Kidney glomerular epithelial cell (primary cell): ENCODE measurements at places on chromosomes 2 and 18.

GRCh38 chr2:205860885-205861284 is 178.6 kb downstream of the NRP2 start:
- no peak for DNase-seq

DNA sequence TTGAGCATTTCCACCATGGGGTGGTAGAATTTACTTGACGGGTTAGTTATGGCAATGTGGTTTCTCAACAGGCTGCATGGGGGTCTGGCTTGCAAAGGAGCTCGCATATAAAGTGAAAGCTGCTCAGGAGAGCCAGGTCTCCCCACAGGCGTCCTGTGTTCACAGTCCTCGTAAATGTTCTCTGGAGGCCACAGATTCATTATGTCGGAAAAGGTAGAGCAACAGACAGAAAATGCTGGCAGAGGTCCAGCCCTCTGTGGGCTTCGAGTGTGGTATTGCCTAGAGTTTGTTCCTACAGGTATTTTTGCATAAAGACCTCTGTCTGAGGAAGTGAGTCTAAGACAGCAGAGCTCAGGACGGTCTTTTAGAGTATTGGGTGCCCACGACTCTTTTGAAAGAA is 96.4 kb downstream of the CDCA7 start:
- DNase-seq: no peak

- peak; percentile 68 for DNase-seq
Observed at GRCh38 chr18:70931942-70932814, 643.3 kb downstream of the SOCS6 start.

- no peak for DNase-seq
Observed at GRCh38 chr2:68386365-68386764, 21.3 kb downstream of the PLEK start.

DNA sequence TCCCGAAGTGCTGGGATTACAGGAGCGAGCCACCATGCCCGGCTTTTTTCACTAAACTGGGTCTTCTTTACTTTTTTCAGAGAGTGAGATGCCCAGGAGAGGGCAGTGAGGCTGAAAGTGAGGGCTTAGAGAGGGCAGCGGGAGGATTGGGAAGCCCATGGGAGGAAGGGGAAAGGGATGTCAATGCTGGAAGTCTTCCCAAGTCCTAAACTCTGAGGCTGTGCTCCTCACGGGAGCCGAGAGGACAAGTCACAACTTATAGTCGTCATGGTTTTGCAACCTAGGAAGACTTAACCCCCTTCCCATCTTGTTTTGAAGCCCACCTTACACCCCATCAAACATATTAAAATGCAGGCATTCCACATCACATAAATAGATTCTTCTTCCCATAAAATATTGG is 15.1 kb upstream of the MEP1B start:
- DNase-seq: no peak

- peak; percentile 25 for DNase-seq
Observed at GRCh38 chr18:34358923-34359322, 134.2 kb upstream of the NOL4 start.

DNA sequence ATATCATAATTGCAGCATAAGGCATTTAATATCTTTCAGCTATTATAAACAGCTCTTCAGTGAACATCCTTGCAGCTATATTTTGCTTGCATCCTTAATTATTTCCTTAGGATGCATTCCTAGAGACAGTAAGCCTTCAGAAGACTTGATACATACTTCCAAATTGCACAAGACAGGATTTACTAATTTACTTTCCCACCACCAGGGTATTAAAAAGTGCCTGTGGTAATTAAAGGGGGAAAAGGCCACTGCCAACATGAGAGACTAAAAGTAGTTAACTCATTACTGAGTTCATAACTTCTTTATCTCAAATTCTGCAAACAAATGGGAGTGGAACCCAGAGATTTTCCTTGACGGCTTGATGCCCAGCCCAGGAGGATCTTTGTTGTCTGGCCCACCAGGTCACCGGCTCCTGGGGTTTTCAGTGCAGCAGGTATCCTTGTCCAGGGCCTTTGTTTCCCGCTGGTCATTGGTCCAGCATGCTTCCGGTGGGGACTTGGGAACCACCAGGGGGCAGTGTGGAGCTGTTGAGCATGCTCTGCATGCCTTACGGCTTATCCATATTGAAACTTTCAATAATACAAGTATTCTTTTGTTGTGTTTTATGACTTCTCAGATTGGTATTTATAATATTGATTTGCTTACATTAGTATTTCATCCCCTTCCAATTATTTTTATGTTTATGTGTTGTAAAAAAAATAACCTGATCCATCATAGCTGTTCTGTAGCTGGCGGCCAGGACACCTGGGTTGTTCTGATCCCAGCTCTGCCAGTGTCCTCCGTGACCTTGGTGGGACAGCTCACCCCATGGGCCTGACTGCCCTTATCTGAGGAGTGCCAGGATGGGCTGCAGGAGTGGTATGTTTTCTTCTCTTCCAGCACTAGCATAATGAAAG is 61.4 kb downstream of the TGOLN2 start:
- DNase-seq: no peak

DNA sequence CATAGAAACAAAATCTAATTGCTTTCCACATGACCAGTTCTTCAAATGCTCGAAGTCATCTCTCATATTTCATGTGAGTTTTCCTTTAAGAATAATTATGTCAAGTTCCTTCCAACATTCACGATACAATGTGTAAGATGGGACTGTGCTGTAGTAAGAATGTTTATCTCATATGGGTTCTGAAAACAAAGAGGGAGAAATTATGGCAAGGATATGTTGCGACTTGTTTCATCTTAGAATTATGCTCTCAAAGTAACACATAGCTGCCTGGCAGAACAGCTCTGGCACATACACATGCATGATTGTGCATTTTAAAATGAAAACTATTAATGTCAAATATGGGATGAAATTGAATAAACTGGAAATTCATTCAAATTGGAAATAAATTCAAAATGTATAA is 314.8 kb upstream of the ACVR2A start:
- no peak for DNase-seq

DNA sequence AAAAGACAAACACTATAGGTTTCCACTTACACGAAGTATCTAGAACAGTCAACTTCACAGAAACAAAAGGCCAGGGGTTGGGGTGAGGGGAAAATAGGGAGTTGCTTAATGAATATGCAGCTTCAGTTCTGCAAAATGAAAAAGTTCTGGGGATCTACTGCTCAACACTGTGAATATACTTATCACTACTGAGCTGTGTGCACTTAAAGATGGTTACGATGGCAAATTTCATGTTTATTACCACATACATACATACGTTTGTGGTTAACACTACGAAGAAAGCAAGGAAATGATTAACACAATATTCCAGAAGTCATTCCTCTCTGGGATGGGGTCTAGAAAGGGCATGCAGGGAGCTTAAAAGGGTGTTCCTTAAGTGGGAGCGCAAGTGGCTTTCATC is 19.3 kb downstream of the MBOAT2 start:
- DNase-seq: no peak

GRCh38 chr2:7961550-7961949 is 720.3 kb upstream of the ID2 start:
- no peak for DNase-seq

DNA sequence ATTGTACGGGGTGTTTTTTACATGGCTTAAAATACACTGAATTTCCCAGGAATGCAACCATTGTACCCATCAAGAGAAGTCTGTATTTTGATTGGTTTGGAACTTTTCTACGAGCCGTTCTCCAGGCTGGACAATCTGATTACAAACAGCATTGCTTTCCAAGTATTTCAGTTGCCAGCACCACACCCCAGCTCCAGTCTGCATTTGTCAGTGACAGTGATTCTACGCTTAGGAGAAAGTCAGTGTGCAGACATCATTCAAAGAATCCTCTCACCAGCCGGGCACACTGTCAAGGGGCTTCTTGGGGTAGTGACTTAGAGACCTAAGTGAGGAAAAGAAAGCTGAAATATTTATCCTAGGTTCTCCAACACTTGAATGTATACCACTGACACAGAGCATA is 194.1 kb downstream of the ANAPC1 start:
- no peak for DNase-seq

DNA sequence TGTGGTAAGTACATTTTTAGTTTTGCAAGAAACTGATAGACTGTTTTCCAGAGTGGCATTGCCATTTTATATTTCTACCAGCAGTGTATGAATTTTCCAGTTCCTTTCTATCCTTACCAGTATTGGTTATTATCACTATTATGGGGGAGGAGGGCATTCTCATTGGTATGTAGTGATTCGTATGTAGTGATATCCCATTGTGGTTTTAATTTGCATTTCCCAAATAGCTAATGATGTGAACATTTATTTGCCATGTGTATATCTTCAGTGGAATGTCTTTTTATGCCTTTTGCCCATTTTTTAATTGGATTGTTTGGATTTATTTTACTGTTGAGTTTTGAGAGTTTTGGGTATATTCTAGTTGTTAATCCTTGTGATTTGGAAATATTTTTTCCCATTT is 16.9 kb downstream of the EIF5B start:
- DNase-seq: peak; percentile 20

DNA sequence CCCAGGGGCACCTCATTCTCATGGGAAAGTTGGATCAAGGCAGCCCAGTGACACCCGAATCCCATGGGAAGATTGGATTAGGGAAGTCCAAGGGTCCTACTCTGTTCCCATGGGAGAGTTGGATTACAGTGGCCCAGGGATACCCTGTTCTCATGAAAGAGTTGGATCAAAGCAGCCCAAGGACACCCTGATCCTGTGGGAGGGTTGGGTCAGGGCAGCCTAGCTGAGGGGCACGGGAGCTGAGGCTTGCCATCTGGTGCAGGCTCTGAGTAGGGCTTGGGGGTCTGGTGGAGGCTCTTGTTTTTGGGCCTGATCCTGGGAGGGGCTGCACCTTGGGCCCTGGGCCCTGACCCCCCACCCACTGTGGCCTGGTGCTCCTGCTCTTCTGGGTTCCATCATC is 87.1 kb downstream of the ACKR3 start:
- DNase-seq: no peak

DNA sequence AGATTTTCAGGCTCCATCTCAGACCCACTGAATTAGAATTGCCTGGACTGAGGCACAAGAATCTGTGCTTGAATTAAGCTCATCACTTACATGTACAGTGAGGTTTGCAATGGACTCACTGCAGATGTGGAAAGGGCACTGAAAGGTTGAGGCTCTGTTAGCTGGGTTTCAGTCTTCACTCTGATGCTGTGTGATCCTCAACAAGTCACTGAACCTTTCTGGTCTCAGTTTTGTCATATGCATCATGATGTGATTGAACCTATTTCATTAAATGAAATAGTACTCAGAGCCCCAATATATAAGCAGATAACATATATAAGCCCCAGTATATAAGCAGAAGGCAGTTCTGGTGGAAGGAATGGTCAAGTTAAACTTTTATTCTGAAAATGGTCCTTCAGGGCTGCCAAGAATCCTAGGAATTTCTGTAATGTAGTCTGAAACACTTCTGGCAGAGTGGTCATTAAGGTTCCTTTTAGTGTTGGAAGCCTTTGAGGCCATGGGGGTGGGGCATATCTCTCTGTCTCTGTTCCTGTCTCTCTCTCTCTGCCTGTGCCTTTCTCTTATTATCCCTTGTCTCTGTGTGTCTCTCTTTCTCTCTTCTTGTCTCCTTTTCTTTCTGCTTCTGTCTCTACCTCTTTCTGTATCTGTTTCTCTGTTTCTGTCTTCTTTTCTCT is 110.4 kb downstream of the ADCYAP1 start:
- peak; percentile 61 for DNase-seq

GRCh38 chr18:13916559-13916958 is 1.2 kb upstream of the MC2R start:
- DNase-seq: no peak

GRCh38 chr2:40144022-40144421 is 307.9 kb downstream of the SLC8A1 start:
- no peak for DNase-seq

GRCh38 chr2:229438430-229439159 is 167.5 kb upstream of the PID1 start:
- no peak for DNase-seq

DNA sequence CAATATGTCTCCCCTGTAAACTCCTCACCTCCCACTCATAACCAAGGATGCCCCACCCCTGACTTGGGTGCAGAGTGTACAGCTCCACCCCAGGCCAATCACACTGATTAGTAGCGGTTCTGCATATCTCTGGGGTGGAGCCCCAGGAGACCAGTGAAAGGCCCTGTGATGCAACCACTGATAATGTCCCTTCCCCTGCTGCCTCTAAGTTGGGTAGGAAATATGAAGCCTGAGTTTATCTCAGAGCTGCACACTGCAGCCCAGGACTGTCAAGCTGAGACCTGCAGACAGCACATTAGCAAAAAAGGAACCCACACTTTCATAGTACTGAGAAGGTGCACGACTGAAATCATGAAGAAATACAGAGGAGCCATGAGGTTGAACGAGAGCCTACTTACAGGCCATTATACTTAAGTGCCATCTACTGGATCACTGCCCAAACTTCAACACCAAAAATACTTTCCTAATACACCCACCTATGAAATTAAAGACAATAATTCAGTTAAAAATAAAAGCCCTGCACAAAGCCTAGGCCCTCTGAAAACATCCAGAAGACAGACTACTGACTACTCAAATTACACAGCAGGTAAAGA is 455.4 kb upstream of the LRRTM4 start:
- no peak for DNase-seq

GRCh38 chr2:195270466-195271039 is 386.5 kb upstream of the SLC39A10 start:
- no peak for DNase-seq

DNA sequence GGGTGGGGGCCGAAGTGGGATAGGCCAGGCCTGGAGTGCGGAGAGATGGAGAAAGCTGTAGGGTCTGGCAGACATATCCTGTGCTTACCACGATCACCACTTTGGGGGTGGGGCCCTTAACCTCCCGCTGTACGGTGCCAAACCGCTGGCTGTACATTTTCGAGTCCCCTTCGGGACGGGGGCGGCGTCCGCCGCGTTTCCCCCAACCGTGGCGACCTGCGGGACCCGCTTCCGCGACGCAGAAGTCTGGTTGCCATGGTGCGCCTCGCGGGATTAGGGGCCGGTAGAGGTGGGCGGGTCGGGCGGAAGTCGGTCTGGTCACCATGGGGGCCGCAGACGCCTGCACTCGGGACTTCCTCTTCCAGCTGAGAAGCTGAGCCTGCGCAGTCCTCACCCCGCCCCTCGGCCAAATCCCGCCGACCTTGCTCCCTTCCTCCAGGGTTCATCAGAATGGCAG is at the start of gene CFAP53:
CFAP53 (minus strand) TSS at position 248 of the 457 bp plus-strand sequence; CDS start at position 157, 91 bp downstream.
- DNase-seq: peak; percentile 81

GRCh38 chr2:160064916-160065315 is 2.5 kb upstream of the PLA2R1 start:
- DNase-seq: no peak

- no peak for DNase-seq
Observed at GRCh38 chr2:9673914-9674481, 43.2 kb upstream of the YWHAQ start.

- peak; percentile 45 for DNase-seq
Observed at GRCh38 chr18:23900994-23901393, 113.6 kb upstream of the TTC39C start.

DNA sequence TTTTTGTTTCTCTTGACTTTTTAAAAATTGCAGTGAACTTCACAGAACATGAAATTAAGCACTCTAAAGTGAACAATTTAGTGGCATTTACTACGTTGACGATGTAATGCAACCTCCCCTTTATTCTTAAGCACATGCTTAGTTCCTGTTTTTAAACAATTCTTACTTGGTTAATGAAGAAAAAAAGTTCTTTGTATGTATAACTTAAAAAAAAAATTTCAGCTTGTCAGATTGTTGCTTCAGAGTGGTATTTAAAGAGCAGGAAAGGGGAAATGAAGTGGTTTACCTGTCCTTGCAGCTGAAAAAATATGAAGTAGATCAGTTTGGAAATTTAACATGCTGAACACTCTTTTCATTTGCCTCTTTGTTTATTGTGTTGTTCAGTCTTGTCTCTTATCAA is 95.7 kb upstream of the RASGRP3 start:
- no peak for DNase-seq

GRCh38 chr18:74284191-74284979 is 7.4 kb downstream of the CYB5A start:
- DNase-seq: no peak

- no peak for DNase-seq
Observed at GRCh38 chr18:75727456-75727855, 300.0 kb upstream of the SMIM21 start.
